ENCODE measurements at places on chromosomes 7 and 10.

DNA sequence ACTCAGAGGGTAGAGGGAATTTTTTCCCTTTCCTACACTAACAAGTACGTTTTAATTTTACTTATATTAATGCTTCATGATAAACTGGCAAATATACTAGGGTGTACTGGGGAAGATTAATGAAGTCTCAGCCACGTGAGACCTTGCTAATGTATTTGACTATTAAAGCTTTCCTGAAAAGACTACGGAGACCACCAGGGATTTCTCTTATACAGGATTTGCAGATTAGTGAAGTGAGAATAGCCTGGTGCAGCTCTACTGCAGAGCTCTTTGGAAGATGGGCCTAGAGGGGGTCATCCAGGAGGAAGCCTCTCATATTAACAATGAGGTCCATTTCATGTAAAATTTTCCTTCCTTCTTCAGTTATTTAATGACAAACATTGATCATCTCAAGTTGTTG, 379.0 kb downstream of the SORCS1 start:
- DNase-seq: no peak

DNA sequence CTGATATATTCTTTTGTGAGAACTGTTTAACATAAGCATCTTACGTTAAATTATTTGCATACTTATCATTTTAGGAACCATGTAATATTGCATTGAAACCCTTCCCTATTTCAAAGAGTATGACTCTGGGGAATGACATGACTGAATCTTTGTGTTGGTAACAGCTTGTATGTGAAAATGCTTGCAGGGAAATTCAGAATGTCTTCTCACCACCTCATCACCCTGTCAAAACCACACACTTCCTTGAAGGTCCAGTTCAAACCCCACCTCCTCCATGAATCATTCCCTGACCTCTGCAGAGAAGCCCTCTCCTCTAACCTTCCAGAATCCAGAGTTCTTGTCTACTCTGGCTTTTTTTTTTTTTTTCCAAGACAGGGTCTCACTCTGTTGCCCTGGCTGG, 26.3 kb upstream of the NKX2-3 start:
- no peak for DNase-seq

DNA sequence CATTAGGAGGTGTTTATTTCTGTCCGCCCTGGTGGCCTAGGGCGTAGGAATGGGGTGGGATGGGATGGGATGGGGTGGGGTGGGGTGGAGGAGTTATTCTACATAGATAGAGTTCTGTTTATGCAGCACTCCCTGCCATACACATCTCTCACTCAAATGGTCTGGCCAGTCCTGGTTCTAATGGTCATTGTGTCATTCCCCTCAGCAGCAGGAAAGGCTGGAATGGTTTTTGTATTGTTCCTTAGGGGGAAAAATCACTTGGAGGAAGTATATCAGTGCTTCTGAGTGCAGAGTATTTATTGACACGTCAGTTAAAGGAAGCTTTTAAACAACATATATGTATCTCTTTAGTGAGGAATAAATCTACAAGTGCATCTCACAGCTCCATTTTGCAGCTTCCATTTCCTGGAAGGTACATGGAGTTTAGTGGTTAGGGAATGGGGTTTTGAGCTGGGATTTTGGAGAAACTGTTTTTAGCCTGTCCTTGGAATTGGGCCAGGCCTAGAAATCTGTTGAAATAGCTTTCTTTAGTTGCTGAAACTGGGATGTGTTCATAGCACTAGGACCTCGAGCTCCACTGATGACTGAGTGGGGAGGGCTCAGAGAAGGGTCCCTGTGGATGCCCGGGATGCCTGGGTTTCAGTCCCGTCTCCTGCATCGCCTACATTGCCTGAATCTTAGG, 8.3 kb downstream of the TSPAN14 start:
- DNase-seq: no peak

- DNase-seq: no peak
These were observed 181.9 kb upstream of the LYZL2 start for GRCh38 chr10:30811276-30812017.

DNA sequence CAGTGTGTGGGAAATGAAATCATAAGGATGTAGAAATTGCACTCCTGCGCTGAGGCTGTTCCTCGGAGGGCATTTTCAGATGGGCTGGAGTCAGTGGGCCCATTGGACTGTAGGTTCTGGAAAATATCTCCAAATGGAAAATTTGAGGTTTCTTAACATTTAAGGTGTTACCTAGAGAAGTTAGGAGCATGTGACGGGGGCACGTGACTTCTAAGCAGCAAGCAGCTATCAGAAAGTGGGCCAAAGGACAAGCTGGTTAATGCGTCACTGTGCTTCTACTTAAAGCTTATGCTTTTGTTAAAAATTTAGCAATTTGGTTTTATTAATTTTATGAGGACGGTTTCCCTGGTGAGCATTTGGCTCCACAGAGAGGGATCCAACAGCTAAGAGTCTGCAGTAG, 298.7 kb downstream of the DPP6 start:
- DNase-seq: no peak
